ENCODE measurements at places on chromosomes 4 and X. TPM values are rescaled to one million over a fixed set of nuclear protein-coding genes. Genes with fewer than 3 reads are reported as not detected.
A peak's percentile ranks its signal among the peaks of the same experiment; 100 is the strongest.

Gene BEX5
- 2.1 TPM for total RNA-seq

GRCh38 chr4:55947254-55947882, 1.4 kb upstream of the CEP135 start:
- peak; percentile 13 for DNase-seq

DNA sequence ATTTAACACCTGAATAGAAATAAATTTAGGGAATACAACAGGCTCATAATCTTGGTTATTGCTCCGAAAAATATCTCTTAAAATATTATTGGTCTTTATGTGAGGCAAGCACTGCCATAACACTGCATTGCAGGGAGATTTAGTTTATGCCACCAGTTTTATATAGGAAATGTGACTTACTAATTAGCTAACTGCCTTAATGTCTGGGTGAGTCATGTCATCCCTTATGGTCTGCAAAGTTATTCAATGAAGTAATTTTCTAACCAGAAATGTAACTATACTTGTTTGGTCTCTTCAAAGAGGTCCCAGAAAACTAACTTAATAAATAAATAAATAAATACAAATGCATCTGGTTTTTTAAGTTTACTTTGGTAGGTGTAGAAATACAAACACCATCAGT, 597.2 kb downstream of the GALNTL6 start:
- DNase-seq, result peak; percentile 23

DNA sequence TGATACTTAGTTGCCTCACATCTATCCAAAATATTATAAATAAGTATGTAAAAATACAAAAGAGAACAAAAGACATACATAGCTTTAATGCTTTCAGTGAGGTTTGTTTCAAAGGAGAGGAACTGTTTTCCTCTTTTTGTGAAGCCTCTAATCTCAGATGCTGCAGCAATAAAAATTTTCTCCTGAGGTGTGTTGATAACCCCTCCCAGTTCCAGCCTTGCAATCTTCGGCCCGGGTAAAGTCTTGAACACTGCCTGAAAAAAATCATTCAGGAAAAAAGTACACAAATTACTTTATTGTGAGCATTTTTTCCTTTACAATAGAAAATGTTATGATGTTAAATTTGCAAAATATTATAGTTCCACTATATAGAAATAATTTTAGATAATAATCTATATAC, 8.8 kb downstream of the BBS7 start:
- DNase-seq, result no peak

DNA sequence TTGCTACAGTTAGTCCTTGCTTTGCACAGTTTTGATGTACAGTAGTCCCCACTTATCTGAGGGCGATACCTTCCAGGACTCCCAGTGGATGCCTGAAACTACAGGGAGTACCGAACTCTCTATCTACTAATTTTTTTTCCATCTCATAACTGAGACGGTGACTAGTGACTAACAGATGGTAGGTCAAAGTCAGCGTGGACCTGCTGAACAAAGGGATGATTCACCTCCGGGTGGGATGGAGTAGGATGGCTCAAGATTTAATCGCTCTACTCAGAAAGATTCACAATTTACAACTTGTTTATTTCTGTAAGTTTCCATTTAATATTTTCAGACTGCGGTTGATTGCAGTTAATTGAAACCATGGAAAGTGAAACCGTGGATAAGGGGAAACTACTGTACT, 655.8 kb downstream of the ZNF674 start:
- DNase-seq, result no peak

Data from renal cortical epithelial cell (primary cell).